Ureter (tissue), 1 donor: ENCODE measurements at places on chromosomes 6 and 20.

DNA sequence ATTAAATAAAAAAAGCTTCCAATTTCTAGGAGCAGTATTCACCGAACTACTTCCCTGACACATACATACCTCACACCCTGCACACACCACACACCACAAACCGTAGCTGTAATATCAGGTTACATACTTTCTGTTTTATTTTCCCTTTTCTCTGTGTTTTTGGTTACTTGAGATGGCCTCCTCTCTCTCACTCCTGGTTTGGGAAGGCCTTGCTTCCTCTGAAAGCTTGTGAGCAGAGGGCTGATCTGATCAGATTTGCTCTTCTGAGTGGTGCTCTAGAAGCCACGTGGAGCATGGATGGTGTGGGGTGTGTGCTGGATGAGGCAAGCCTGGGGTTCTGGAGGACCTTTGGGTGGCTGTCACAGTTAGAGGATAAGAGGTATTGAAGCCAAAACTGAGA is 20.9 kb downstream of the UTRN start:
- DNase-seq: no peak

DNA sequence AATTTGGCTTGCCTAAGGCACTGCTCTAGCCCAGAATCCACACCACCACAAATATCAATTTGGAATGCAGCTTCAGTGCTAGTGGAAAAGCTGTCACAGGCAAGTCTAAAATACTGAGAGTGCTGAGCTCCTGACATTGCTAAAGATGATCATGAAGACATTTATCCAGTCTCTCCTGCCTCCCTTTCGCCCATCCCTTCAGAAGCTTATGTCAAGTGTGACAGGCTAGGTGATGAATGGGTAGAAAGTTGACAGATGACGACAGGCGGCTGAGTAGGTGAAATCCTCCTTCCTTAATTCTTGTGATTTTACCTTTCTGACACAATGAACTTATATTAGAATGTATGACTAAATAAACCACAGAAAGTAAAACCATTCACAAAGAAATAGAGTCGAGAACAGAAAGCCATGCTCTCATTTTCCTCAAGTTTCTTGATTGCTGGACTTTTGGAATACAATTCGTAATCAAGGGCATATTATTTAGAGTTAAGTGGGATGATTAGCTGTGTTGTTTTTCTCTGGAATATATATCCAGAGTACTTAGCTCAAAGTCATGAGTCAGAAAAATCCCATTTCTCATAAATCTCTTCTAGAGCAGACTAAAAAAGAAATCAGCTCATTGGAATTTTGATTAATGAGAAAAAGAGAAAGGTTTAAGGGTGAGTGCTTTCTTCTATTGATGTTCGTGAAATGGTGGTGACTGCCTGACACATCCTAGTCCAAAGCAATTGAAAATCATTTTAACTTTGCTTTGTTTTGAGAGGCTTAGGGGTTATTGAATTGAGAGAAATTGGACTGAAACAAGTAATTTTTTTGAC is 1228.2 kb upstream of the CITED2 start:
- DNase-seq: no peak

- no peak for DNase-seq
These were observed 22.0 kb downstream of the ERGIC3 start for GRCh38 chr20:35563834-35564233.

GRCh38 chr6:9583753-9584352 is 831.0 kb downstream of the TFAP2A start:
- DNase-seq: no peak

DNA sequence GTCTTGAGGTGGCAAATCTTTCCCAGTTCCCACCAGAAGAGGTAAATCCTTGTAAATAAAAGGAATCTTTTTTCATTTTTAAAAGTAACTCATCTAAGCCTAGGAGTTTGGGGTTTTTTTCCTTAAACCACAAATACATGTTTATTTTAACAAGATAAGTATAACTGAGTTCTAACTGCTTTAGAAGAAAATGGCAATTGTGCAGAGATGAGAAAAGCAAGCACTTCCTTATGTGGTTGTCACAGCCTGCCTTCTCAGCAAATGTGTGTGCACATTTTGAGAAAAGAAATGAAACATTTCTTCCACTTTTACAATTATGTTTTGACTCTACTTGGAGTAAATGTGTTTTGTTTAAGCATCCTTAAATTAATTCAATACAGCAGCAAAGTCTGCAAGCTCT is 17.7 kb downstream of the HCK start:
- no peak for DNase-seq

DNA sequence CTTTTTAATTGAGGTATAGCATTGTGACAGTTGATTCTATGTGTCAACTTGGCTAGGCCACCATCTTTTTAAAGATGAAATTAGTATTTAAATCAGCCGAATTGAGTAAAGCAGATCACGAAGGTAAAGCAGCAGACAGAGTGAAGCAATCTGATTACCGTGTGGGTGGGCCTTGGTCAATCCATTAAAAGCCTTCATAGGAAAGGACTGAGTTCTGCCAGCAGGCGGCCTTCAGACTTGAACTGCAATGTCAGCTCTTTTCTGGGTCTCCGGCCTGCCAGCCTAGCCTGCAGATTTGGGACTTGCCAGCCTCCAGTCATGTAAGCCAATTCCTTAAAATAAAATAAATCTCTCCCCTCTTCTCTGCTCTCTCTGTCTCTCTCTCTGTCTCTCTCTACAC is 22.4 kb upstream of the TGM2 start:
- DNase-seq: no peak

GRCh38 chr6:6402591-6402990 is 82.1 kb upstream of the F13A1 start:
- DNase-seq: no peak

GRCh38 chr6:134039116-134039515 is 13.3 kb downstream of the SLC2A12 start:
- no peak for DNase-seq

- DNase-seq: no peak
These were observed 56.7 kb downstream of the GJA10 start for GRCh38 chr6:89950879-89951391.

GRCh38 chr6:54772610-54773009 is 74.0 kb upstream of the FAM83B start:
- DNase-seq: no peak

DNA sequence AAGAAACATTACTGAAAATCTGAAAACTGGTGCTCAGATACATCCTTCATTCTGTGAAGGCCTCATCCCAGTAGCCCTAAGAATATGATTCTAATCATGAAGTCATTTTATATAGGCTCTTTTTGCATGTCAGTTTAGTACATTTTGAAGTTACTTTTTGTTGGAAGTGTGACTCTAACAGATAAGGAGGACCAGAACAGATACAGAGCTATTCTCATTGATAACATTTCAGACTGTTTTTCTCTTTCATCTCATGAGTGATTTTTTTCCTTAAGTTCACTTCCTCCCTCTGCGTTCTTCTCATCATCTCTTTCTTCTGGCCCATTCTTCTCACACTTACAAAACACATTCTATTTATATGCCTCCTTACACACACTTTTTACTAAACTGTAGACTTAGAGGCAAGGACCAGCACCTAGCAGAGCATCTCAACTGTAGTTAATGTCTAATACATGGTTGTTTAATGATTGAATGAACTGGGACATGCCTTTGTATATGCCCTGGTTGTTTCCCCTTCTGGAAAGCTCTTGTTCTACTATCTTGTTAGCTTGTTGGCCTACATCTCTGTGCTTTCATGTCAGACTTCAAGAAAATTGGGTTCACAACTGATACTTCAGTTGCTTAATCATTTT is 8.7 kb downstream of the CTNNBL1 start:
- no peak for DNase-seq

- no peak for DNase-seq
These were observed 31.3 kb upstream of the PDE10A start for GRCh38 chr6:165694296-165694695.

DNA sequence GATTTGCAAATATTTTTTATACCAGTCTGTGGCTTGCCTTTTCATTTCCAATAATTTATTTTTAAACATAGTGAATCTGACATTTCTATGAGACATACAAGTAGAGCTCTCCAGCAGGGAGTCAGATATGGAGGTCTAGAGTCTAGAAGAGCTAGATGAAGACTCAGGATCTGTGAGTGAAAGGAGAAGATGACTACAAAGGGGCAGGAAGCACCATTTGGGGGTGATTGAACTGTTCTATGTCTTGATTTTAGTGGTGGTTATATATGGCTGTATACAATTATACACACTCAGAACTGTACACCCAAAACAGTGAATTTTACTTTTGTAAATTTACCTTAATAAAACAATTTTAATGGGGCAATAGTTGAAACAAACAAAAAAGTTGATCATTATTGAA is 127.9 kb upstream of the BACH2 start:
- DNase-seq: no peak

DNA sequence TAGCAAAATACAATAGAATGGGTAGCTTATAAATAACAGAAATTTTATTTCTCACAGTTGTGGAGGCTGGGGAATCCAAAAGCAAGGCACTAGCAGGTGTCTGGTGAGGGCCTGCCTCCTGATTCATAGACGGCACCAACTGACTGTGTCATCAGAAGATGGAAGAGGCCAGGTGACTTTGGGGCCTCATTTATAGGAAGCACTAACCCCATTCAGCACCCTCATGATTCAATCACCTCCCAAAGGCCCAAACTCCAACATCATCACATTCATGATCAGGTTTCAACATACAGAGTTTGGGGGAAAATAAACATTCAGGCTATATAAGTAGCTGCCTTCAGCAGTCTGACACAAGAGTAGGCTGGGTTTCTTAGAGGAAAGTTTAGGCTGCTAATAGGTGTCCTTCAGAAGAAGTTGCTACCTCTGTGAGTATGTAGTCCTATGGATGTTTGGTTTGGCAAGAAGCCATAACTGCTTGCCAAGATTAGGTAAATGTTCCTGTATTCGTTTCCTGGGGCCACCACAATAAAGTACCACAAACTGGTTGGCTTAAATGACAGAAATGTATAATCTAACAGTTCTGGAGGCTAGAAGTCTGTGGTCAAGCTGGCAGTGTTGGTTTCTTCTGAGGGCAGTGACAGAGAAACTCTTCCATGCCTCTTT is 48.8 kb downstream of the NT5E start:
- DNase-seq: no peak

- no peak for DNase-seq
These were observed 7.9 kb upstream of the HLA-E start for GRCh38 chr6:30481211-30481964.

DNA sequence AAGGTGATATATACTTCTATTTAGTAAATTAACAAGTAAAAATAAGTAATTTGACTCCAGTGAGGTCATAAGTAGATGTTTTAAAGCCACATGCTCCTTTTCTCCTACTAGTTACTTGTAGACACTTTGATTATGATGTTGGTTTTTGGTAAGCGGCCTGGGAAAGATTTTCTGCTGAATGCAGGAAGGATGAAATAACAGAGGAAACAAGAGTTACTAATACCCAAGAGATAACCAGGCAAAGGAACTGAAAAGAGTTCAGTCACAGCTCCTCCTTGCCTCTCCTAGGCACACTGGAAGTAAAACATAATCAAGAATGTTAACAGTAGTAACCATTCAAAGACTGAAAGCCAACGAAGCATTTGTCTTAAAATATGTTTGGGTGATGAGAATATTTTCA is 203.3 kb downstream of the RNGTT start:
- DNase-seq: no peak

DNA sequence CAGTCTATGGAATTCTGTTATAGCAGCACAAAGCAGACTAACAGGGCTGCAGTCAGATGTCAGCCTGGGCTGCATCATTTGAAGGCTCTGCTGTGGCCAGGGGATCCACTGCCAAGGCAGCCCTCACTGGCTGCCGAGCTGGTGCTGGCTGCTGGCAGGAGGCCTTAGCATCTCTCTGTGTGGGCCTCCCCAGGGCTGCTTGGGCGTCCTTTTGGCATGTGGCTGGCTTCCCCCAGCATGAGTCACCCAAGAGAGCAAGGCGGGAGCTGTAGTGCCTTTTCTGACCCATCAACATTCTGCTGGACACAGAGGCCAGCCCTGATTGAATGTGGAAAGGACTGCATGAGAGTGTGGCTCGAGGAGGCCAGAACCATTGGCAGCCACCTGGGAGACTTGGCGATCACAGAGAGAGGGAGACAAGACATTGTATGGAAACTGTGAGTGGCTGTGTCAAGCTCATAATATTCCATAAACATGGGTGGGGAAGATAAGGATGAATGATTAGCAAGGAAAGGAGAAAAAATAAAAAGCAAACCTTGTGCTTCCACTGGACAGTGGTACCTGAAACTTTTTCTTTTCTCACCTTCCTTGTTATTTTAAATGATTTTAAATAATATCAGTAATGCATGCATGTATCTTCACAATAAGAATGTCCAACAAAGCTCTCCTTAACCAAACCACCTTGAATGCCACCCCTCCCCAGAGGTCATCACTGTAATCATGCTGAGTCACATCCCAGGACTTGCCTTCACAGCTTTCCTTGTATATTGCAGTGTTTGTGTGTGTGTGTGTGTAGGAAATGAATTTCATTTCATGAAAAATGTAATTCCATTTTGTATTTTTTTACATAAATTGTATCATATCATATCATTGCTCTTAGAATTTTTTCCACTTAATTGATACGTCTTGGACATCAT is 55.0 kb upstream of the VSX1 start:
- DNase-seq: peak; percentile 55
